T-helper 22 cell (primary cell): ENCODE measurements at places on chromosomes 7 and 10.

DNA sequence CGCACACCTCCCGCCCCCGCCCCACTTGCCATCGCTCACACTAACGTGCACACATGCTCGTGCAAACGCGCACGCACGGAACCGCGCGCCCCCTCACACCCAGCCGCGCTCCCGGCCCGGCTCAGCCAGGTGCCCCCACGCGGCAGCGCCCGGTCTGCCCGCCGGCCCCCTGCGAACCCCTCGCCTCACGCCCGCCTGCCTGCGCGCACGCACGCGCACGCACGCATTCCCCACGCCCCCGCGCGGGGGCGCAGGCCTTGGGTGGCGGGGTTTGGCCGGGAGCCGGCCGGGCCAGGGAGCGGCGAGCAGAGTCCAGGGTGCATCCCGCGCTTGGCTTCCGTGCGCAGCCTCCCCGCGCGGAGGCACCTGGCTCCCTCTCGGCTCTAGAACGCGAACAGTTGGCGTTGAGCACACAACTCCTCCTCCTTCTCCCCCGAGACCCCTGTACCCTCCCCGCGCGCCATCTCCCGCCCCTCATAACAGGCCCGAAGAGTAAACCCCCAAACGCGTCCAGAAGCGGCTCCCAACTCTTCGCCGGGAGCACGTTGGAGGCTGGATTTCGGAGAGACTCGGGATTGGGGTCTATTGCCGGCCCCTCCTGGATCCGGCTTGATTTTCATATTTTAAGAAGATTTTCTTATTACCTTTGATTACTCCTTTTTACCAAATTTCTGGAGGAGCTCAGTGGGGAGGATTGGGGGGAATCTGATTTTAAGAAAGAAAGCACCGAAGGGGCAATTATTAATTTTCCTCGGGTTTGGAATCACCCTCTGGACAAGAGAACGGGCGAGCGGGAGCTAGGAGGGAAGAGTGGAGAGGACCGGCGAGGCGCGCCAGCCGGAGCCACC is 527 bp upstream of the SORCS3 start:
- DNase-seq, result no peak

GRCh38 chr10:95558593-95559320 is 2.4 kb downstream of the SORBS1 start:
- no peak for DNase-seq

DNA sequence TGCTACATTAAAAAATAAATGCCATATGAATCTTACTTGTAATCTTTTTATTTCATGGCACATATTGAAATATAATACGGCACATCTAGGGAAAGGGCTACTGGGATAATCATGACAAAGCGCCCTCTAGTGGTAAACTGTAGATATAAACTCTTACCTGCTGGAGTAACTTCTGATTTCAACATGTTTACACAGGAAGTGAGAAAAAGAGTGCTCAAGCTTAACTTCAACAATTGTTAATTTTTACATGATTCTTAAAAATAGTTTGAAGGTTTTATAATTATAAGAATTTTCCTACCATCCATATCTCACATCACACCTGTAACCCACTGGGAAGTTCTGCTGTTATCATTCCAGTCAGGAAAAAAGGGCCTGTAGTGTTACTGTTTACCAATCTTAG is 2.0 kb upstream of the HEPACAM2 start:
- DNase-seq, result no peak

GRCh38 chr7:108592646-108593201 is 23.1 kb downstream of the DNAJB9 start:
- DNase-seq, result no peak

DNA sequence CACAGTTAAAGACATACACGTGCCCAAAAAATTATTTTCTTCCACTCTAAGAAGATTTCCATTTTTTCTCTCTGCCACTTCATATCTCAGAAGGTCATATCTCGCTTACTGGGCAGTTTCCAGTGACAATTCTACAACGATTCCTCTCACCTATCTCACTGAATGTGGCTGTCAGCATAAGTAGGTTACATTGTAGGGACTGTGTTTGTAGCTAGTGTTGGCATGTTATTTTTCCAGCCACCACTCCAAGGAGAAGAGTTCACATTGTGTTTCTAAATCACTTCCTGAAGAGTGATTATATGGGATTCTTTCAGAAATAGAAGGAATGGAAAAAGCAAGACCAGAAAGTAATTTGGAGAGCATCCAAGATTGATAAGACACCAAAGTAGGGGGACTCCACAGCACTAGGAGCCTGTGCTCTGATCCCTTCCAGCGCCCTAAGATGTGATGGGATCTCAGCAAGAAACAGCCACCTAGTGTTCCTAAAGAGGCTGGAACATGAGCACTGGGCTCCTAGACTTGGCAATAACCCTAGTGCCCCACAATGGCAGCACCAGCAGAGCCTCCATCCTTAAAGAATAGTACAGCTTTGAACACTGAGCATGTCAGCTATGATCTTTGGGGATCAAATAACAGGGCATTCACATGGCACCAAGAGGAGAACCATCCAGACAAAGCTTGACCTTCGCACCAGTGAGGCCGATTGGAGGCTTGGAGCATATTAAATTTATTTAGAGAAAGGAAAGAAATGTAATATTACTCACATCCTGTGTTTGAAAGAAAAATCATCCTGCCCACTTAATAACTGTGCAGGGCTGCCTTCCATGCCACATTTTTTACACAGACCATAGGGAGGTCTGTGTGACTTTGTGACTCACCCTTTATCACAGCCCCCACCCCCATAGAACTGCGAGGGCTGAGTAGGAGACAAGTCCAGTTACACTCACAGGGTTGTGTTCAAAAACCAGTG is 51.8 kb downstream of the CAV1 start:
- no peak for DNase-seq

- DNase-seq, result no peak
Measured at GRCh38 chr7:141648276-141649114, 53.5 kb downstream of the DENND11 start.
